Stimulated activated CD4-positive, alpha-beta T cell treated with anti-CD3 and anti-CD28 coated beads, Interleukin-4, amount 100 ng/mL, for 1 hour (primary cell): ENCODE measurements at places on chromosomes 11 and 22.
A peak's percentile ranks its signal among the peaks of the same experiment; 100 is the strongest.

DNA sequence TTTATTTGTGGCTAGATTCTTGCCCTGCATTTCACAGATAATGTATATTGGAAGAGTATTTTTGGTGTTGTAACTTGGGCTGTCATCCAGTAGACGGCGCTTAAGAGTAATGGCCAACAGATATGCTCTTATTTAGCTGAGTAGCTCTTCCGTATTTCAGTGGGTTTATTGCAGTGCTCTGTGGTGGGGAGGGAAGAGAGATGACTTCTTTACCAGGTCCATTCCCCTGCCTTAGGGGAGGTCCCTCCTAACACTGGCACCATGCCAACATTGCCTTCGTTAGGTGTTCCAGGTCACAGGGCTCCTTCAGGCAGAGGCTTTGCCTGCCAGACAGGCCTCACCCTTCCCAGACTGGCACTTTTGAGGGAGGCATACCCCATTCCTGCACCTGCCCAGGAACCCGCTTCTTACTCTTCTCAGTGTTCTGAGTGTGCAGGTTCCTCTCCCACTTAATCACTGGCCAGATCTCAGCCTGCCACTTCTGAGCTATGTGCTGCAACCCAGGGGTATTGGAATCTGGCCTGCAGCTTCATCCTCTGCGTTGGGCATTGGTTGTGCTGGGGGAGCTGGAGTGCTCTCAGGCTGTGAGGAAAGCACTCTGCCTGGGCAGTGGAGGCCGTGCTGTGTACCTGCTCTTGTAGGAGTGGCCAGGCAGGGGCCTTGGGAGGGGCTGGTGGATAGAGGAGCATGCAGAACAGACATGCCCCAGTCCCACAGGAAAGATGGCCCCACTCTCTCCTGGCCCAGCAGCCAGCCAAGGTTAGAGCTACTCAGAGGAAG is 29.4 kb upstream of the SLN start:
- no peak for DNase-seq

- no peak for DNase-seq
Observed at GRCh38 chr11:86782742-86783141, 17.6 kb upstream of the PRSS23 start.

DNA sequence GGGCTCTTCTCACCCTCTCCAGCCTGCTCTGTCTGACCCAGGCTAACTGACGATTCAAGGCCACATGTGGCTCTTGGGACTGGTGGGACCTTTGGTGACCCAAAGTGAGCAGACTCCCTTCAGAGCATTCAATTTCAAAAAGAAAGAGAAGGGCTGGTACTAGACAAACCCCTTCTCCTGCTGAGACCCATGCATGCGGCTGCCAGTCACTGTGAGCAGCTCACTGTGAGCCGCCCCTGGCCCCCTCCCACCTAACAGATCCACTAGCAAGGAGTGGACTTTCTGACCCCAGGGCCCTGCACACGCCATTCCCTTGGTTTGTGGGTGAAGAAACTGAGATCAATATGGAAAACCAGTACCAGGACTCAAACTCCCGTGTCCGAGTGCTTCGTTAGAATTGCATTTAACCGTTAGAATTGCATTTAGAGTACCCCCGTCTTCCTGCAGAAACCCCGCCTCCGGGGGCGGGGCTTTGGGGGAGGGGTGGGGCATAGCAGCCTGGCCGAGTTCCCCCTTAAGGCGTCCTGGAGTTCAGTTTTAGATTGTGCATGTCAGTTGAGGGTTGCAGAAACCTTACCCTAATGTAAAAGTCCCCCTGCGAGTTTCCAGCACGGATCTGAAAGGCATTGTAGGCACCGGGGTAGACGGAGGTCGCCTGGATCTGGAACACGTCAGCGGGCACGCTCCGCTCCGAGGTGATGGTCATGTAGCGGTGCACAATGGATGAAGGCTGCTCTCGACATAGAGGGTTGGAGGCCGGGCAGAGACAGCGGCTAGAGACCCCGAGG is 5.1 kb downstream of the EFEMP2 start:
- DNase-seq, result peak; percentile 37

GRCh38 chr11:126880872-126881271 is 119.7 kb downstream of the KIRREL3 start:
- DNase-seq, result no peak

DNA sequence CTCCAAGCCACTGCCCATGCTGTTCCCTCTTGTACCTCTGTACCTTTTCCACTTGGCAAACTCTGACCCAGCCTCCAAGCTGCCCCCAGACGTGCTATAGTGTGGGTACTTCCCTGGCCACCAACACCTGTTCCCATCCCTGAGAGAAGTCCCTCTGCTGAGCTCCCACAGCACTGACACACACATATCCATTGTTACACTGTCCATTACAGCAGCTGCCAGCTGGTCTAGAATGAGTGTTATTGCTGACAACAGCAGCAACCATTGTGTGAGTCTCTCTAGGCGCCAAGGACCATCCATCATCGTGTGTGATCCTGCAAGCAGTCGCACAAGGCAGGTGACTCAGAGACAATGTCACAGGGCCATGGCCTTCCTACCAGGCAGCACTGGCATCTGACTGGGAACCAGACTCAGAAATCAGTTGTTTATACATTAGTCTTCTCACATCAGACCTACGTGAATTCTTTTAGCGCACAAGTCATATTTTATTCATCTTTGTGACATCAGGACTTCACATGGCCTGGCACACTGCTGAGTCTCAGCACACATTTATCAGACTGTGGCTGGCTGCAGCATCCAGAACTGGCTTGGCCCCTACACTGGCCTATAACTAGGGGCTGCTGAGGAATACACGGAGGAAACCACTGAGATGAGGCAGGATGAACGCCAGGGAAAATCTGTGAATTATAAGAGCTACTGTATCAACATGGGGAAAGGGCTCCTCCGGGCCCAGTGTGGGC is 56.4 kb downstream of the SGSM3 start:
- DNase-seq, result no peak

GRCh38 chr11:68935516-68936357 is 32.0 kb downstream of the IGHMBP2 start:
- DNase-seq, result no peak

- no peak for DNase-seq
Observed at GRCh38 chr22:35892192-35892591, 136.4 kb downstream of the RBFOX2 start.

- peak; percentile 43 for DNase-seq
Observed at GRCh38 chr11:122749005-122749687, 89.2 kb upstream of the CRTAM start.

- DNase-seq, result no peak
Observed at GRCh38 chr22:27895600-27895999, 23.5 kb downstream of the PITPNB start.

DNA sequence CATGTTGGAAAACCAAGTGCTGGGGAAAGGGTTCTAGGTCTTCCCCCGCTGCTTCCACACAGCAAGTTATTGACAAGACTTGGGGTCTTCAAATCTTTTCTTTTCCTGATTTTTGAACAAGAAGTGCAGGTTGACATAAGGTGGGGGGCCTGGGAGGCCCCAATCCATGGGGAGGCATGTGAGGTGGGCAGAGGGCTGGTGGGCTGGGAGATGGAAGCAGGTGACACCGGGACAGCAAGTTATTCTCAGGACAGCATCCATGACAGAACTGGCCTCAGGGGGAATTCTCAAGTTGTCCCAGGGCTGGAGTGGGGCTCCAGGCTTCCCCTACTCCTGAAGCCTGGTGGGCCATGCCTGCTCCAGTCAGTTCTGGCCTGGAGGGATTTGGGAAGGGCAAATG is 5.5 kb downstream of the FGF19 start:
- DNase-seq, result no peak

DNA sequence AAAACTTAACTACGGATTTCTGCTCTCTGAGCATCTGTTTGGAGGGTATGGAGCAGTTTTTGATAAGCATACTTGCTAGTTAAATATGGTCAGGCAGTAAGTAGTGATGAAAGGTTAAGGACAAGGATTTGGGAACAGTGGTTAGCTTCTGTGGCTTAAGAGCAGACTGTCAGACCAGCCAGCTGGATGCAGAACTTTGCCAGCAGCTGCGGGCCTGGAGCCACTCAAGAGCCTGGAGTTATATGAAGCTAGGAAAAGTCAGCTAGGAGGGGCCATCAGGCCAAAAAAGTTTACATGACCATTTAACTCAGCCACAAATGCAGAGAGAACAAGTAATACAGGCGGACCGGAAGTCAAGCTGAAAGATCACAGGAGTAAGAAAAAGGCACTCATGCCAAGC is 1817.7 kb downstream of the LRRC4C start:
- DNase-seq, result no peak

- DNase-seq, result no peak
Observed at GRCh38 chr11:70305501-70305900, 35.0 kb downstream of the PPFIA1 start.

DNA sequence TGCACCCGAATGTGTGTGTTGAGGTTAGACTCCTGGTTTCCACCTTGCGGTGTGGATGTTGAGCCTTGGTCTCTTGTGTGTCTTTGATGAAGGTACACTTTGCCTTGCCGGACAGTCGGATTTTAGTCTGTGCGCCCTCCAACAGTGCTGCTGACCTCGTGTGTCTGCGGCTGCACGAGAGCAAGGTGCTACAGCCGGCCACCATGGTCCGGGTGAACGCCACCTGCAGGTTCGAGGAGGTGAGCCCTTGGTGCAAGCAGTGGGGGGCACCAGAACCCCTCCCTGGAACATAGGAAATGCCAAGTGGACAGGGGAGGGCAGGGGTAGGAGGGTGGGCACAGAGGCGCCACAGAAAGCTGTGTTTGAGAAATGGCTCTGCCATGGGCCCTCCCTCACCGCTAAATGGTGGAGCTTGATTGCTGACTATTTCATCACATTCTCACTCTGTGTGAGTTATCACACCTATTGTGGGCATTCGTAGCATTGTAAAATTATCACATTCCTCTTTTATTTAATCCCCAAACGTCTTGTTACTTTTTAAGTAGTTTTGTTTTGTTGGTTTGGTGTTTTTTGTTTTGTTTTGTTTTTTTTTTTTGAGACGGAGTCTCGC is 26.4 kb upstream of the PANX2 start:
- DNase-seq, result no peak

- DNase-seq, result no peak
Observed at GRCh38 chr11:62459080-62459479, 40.2 kb downstream of the SCGB1A1 start.

GRCh38 chr22:25909614-25910387 is 167.8 kb downstream of the MYO18B start:
- no peak for DNase-seq

DNA sequence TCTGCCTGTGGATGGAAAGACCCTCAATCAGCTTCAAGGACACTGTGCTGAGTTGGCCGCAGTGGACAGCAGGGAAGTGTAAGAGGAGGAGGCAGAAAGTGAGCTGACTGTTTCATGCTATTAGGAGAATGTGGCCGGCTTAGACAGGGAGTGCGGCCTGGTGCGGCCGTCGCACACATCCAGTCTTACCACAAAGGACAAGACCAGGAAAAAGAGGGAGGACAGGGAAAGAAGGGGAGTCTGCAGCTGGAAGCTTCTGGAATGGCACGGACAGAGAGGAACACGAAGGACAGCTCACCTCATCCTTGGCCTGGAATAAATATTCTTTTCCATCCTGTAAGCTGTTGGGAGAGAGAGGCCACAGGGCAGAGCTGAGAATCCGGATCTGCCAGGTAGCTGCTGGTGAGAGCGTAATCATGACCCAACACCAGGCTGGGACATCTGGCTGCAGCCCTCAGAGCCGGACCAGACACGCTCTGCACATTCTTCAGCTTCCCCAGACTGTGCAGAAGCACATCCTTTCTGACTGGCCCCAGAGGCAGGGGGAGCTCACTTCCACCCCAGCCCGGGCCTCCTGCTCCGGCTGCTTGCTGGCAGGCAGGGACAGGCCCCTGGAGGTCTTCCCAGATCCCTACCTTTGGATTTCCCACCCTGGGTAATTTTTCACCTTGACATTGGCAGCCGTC is 8.6 kb upstream of the RBM4B start:
- no peak for DNase-seq

- no peak for DNase-seq
Observed at GRCh38 chr22:28297504-28297903, 378.4 kb upstream of the PITPNB start.

DNA sequence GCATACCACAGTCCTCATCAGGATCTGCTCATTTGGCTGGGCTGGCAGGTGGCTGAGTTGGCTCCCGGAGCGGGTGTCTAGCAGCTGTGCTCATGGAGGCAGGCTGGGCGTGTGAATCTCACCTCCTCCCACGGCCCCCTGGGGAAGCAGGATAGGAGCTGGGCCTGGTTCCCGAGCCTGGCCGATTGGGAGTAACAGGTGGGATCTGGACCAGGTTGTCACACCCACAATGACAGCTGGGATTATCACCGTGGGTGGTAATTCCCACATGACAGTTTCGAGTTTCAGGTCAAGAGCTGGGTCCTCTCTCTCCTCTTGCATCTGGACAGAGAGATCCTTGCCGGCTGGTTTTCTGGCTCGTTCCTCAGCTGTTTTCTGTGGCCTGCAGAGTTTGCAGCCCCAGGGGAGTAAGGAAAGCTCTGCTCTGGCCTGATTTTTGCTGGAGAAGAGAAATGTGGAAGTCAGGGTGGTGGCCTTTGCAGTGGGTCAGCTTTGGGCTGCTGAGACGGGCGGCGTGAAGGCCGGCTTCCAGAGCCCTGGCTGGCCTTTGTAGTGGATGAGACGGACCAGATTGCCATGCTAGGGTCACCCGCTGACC is 57.0 kb downstream of the BCR start:
- no peak for DNase-seq

DNA sequence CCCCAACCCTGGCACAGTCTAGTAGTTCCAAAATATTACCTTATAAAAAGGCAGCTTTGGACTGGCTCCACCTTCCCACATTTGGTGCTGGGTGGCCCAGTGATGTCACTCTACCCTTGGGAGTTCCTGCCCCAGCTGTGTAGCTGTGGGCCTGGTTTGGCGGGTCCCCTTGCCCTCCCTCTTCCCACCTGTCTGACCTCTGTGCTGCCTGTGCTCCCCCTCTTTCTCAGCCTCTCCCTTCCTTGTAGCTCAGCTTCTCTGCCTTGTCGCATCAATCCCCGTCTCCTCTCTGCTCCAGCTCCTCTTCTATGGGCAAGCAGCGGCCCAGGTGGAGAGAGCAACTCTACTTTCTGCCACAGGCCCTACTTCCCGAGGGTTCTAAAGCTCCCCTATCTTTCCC is 54.6 kb downstream of the CHRDL2 start:
- no peak for DNase-seq

DNA sequence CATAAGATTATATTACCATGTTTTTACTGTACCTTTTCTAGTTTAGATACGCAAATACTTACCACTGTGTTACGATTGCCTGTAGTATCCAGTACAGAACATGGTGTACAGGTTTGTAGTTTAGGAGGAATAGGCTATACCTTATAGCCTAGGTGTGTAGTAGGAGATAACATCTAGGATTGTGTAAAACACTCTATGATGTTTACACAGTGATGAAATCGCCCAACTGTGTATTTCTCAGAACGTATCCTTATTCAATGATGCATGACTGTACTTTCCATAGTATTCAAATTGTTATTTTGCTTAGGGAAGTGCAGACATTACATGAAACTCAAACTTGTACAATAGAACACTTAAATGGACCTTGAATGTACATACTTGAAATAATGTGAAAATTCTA is 188.1 kb upstream of the PDGFD start:
- no peak for DNase-seq

GRCh38 chr11:70717936-70718595 is 319.7 kb downstream of the CTTN start:
- no peak for DNase-seq
